RPMI8226 (cell line): ENCODE measurements at places on chromosomes 6 and 20.

DNA sequence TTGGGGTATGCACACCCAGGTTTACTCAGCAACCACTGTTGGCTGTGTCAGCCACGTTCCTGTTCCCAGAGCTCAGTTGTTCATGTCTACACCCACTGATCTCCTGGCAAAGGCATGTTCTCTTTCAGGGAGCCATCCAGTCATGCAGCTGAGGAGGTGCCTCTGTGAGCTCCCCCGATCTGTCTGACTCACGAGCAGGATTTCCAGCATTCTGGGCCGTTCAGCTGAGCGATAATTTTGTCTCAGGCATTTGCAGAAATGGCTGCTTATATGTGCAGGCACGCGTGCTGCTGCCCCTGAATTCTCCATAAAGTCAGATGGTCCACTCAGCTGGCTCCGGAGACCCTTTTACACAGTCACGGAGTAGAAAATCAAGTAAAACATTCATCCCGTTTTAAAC is 78.4 kb upstream of the IYD start:
- DNase-seq, result no peak

- no peak for DNase-seq
Measured at GRCh38 chr6:30749554-30750378, 5.4 kb upstream of the IER3 start.

DNA sequence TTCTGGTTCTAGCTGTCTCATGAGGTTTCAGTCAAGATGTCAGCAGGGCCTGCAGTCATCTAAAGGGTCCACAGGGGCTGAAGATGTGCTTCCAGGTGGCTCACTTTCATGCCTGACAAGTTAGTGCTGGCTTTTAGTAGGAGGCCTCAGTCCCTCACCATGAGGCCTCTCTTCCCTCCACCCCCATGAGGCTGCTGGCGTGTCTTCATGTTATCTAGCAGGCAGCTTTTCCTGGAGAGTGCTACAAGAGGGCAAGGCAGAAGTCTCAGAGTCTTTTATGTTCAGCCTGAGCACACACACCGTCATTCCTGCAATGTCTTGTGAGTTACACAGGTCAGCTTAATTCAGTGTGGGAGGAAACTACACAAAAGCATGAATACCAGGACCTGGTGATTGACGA is 769.9 kb downstream of the HDGFL1 start:
- no peak for DNase-seq

- DNase-seq, result no peak
Measured at GRCh38 chr6:100464903-100465700, at the start of gene SIM1. SIM1 (minus strand) TSS chr6:100464921; CDS start chr6:100463468, 1,453 bp downstream.

GRCh38 chr6:112710710-112711109 is 363.6 kb downstream of the RFPL4B start:
- DNase-seq, result no peak

GRCh38 chr6:6697620-6698019 is 109.1 kb downstream of the LY86 start:
- DNase-seq, result no peak

DNA sequence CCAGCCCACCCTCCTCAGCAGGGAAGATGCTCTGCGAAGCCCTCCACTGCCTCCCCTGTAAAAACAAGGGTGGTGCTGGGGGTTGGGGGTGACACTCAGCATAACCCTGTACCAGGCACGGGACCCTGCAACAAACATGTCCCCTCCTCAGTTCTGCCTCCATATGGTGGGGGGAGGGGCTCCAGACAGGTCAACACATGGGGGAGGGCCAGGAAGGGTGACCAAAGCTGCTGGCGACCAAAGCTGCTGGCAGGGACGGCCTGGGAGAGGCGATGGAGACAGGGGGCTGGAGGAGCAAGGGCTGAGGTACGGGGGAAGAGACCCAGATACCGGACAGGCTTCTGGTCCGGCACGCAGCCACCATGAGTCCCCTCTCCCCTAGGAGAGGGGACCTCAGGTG is 123.2 kb downstream of the TAF4 start:
- no peak for DNase-seq

GRCh38 chr6:37202788-37203491 is 33.0 kb downstream of the PIM1 start:
- no peak for DNase-seq

GRCh38 chr20:10720565-10720964 is 46.8 kb upstream of the JAG1 start:
- no peak for DNase-seq

DNA sequence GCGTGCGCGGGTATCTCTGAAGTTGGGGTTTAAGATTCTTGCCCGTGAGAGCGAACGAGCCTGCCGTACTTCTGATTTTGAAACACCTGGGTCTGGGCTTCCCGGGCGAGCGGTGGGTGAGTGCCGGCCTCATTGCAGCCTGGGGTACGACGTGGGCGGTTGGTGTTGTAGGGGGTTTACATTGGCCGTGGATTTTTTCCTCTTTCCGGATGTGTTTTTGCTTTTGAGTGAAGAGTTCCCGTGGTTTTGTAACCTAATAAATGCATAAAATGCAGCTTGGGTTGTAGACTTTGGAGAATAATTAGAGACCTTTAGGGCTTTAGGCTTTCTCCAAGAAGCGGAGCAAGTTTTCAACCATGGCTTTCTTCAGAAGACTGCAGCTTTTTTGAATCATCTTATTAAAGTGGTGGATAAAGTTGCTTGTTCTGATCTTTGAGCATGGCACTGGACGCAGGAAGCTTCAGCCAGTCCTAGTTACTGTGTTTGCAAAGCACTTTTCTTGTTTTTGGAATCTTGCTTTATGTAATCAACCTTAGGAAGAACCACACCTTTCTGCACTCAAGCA is 314 bp downstream of the FARS2 start:
- DNase-seq, result no peak

GRCh38 chr6:7008451-7008988 is 99.2 kb upstream of the RREB1 start:
- DNase-seq, result no peak

DNA sequence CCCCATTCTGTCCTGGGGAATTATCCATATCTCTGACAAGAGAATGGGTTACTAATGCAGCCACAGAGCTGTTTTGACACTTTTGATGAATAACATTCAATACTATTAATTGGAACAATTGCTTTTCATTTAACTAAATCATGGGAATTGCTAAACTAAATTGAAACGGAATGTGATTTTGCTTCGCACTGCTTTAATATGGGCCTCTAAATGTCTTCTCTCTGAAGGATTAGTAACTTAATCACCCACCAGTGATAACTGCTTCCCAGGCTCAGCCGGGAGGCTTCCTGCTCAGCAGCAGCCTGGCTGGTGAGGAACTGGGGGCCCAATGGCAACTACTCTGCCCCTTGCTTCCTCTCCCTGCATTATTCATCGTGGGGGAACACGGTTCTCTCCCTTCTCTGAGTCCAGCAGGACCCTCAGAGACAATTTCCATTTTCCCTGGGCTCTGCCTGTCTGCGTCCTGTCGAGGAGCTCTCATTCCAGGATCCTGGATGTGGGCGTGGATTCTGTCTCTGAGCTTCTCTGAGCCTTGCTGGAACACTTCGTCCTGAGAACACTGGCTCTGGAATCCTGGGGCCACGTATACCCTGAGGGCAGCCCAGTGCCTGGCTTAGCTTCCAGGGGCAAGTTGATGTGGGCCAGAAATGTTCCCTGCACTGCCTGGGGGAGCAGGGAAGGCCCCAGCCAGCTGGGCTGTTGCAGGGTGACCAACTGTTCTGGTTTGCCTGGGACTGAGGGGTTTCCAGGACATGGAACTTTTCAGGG is 308.9 kb downstream of the DHX35 start:
- DNase-seq, result no peak

DNA sequence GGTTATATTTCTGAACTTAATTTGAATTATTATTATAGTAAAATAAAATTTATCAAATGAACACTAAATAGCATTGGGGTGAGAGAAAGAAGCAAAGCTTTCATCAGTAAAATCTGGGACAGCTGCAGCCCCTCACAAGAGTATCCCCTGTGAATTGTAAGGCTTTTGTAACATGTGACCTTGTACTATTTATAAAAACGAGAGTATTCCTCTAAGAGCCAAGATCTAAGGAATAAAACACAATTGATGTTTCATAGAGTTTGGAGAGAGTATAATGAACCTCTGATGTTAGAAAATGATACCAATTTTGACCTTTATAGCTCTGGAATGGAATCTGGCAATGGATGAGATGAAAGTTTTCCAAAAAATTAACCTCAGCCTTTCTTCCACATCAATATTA is 617.2 kb upstream of the ID4 start:
- DNase-seq, result no peak

DNA sequence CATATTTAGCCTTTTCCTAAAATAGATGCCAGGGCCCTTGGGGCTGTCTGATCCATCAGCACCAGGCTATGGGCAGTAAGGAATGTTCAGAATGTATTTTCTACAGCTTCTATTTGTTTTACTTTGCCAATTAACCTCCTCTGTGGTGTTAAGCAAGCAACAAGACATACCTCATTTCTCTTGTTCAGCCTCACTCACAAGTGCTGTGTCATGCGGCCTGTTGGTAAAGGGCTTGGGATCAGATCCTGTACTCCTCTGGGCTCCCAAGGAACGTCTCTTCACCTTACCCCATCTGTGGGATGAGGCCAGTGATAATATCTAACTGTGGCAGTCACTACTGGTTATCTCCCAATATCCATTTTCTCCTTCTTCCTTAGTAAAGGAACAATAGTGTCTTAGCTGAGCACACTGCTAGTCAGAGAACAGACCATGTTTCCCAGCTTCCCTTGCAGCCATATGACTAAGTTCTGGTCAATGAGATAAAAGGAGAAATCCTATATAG is 7.0 kb upstream of the DSTN start:
- no peak for DNase-seq

DNA sequence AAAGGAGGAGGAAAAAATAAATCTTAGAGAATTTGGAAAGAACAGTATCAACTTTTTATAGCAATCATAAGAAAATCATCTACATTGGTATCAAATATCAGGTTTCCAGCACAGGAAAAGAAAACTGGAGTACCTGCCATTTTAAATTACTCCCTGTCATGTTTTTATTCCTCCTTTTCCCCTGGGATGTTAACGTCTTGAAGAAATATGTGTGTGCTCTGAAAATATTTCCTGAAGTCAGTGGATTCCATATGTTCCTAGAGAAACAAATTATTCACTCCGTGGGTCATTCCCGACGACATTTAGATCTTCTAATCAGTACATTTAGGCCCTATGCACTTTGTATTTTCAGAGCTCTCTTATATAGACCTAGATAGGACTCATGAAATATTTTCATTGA is 42.0 kb upstream of the RSPO3 start:
- DNase-seq, result no peak

- peak; percentile 85 for DNase-seq
Measured at GRCh38 chr6:33425668-33426577, 6.1 kb downstream of the SYNGAP1 start.

GRCh38 chr20:42336576-42336975 is 718.4 kb upstream of the CHD6 start:
- no peak for DNase-seq

GRCh38 chr20:45392733-45393132 is 14.6 kb upstream of the TP53TG5 start:
- no peak for DNase-seq

DNA sequence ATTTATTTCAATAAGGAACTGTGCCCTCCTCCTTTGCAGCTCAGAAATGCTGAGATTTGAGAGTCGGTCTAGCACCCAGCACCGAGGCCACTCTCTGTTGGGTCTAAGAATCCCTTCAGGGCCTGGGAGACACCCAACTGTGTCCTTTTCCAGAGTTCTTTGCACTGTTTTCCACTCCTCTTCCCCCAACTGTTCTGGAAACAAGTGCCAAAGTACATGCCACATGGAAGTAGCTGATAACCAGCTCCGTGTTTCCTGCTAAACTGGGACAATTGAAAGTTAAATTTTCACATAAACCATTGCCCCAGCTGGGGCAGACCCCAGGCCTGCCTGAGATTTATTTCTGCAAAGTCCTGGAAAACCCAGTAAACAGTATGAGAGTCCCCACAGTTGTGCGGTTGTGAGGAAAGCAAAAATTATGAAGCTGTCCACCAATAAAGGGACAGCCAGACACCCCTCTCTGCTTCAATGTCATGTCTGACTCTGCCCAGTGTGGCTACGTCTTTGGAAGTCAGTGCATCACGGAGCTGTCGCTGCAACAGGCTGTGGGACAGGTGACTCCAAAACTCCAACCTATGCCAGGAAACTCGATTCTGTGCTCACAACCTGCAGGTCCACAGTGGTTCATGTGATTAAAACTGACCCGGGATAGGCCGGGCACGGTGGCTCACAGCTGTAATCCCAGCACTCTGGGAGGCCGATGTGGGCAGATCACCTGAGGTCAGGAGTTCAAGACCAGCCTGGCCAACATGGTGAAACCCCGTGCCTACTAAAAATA is 178.0 kb upstream of the AFDN start:
- DNase-seq, result no peak

- no peak for DNase-seq
Measured at GRCh38 chr6:153832543-153832942, 206.5 kb upstream of the OPRM1 start.

DNA sequence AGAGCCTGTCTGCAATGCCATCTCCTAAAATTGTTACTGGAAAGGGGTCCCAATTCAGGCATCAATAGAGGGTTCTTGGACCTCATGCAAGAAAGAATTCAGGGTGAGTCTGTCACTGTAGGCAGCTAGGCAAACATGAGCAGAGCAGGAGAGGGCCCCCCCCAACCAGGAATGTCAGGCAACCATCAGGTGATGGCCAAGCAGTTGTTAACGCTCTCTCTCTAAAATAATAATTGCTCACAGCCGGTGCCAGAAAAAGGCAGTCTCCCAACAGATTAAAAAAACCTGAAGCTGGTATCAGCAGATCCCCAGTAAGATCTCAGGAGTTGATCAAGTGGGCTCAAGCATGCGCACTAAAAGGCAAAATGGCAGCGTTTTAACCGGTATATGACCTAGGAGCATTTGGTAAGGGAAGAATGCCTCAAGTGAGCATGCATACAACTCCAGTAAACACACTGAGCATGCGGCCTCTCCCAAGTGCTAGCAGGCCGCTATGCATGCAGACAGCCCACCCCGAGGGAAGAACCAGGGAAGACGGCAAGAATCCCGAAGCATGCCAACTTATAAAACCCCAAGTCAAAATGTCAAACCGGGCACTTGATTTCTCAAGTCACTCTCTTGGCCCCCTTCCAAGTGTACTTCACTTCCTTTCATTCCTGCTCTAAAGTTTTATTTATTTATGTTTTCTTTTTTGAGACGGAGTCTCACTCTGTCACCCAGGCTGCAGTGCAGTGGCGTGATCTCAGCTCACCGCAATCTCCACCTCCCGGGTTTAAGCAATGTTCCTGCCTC is 44.0 kb upstream of the RNGTT start:
- no peak for DNase-seq

DNA sequence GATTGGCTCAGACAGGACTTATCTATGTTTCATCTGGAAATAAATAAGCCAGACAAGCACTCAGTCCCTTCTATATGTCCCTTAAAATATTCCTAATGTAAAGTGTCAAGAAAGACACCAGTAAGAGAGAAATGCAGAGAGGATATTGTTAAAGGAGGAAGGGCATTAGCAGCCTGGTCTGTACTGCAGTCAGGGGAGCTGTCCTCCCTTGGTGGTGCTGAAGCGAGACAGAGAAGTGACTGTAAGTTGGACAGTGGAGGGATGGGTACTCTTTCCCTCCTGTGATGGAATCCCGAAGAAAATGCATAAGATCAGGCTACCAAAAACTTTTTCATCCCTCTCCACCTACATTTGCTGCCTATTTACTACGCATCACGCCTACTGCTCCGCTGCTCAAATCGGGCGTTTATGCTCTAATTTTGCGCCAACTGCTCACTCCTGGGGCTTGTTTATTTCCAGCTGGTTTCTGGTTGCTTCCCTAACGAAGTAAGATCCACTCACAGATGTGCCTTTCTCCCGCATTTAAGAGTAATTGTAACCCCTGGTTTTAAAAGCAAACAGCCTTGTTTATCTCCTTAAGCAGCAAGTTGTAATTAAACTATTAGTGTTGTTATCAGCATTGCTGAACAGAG is 35.2 kb downstream of the PHACTR1 start:
- peak; percentile 77 for DNase-seq
